Stimulated activated CD8-positive, alpha-beta memory T cell treated with anti-CD3 and anti-CD28 coated beads, Interleukin-4, amount 100 ng/mL, for 48 hours (primary cell): ENCODE measurements at places on chromosomes 7 and 10.
A peak's percentile ranks its signal among the peaks of the same experiment; 100 is the strongest.

- DNase-seq, result peak; percentile 39
Observed at GRCh38 chr10:102596506-102596971, 47.7 kb upstream of the TRIM8 start.

- DNase-seq, result no peak
Observed at GRCh38 chr7:40796723-40797122, 661.9 kb downstream of the SUGCT start.

- no peak for DNase-seq
Observed at GRCh38 chr7:152858761-152859160, 99.2 kb downstream of the ACTR3B start.

GRCh38 chr10:80252296-80252887, 37.1 kb downstream of the MAT1A start:
- no peak for DNase-seq

GRCh38 chr10:84178160-84178609, 4.6 kb downstream of the GPR15LG start:
- no peak for DNase-seq

DNA sequence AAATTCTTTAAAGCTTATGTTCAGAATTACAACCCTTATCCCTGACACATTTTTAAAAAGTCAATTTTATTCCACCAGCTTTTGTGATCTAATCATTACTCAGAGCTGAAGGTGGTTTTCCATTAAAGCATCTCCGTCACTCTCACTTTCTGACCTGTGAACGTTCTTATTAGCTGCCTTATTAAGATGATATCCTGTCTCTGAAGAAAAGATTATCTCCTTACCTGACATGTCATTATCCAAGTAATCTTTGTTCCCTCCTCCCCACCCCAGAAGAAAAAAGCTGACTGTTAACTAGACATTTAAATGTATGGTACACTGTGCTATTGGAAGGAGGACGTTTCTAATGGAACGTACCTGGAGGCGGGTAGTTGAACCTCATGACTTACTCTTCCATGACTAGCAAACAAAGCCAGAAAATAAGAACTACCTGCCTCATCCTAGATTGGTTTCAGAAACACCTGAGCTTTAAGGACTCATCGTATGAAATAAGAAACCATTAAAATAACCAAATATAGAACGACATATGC, 708.7 kb downstream of the PARD3 start:
- DNase-seq, result no peak

DNA sequence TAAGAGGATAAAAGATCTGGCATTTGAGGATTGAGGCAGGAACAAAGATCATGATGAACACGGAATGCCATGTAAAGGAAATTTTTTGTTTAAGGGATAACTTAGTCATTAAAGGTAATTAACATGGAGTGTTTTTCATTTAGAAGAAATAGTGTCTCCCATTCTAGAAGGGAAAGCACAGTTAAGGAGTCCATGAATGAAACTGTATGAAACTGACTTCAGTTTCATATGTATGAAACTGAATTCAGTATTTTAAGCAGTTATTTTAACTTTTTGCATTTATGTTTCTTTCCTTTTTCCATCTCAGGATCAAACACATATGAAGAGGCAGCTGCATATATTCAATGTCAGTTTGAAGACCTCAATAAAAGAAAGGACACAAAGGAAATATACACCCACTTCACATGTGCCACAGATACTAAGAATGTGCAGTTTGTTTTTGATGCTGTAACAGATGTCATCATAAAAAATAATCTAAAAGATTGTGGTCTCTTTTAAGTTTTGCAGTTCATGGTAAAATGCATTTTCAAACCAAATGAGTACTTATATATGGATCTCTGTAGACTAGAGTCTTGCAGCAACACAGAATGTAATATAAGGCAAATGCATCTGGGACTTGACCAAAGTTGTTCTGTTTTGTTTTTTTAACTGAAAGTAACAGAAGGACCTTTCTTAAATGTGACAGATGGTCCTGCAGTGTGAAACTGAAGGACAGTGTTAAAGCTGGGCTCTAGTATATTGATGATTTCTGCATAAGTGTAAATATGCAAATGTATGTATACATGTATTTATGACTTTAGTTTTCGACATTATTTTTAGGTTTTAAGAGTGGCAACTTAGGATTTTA, 82.6 kb downstream of the GNAI1 start:
- no peak for DNase-seq

- no peak for DNase-seq
Observed at GRCh38 chr7:128350708-128351295, 7.1 kb upstream of the RBM28 start.

GRCh38 chr10:50381642-50382041, 130.3 kb upstream of the ASAH2 start:
- no peak for DNase-seq
